Muscle of back (tissue), 13 donors: ENCODE measurements at places on chromosomes 3 and 15. TPM values are rescaled to one million over a fixed set of nuclear protein-coding genes. Genes with fewer than 3 reads are reported as not detected.

GRCh38 chr15:90234096-90234988, at the start of gene GDPGP1:
Gene GDPGP1, plus strand, starts transcription at chr15:90234209. Its CDS starts 6,700 bp downstream, at chr15:90240909.
- no peak for DNase-seq

GRCh38 chr3:123790254-123791072, 93.7 kb downstream of the MYLK start:
- no peak for DNase-seq

The TUSC7 gene
- not detected for polyA plus RNA-seq

- no peak for DNase-seq
These were observed 471.7 kb upstream of the MCTP2 start for GRCh38 chr15:93759629-93760028.

- no peak for DNase-seq
These were observed 138.6 kb upstream of the MEF2A start for GRCh38 chr15:99427210-99427609.

GRCh38 chr3:32186097-32186496, 52.4 kb upstream of the CMTM8 start:
- no peak for DNase-seq

DNA sequence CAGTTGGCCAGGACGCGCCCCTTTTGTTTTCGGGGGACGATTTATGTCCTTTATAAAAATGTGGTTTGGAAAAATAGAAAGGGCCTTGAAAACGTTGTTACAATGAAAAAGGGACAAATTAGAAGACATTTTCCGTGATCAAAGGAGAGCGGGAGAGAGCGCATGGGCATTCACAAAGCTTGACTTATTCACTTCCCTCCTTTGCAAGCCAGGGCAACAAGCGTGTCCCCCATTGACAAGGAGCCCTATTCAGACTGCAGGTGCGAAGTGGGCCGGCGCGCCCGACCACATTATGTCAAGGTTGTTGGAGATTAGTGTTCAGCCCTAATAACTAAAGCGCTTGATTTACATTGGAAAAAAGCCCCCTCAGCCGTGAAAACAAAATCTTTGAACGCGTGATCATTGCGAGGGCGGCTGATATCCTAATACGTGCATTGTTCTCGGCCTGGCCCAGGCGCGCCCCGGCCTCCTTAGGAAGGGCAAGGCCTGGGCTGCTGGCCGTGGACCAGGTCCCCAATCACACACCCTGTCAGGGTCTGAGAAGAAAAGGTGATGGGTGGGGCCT, 25.9 kb downstream of the ZIC4 start:
- DNase-seq = no peak

The REC114 gene
- polyA plus RNA-seq = not detected

DNA sequence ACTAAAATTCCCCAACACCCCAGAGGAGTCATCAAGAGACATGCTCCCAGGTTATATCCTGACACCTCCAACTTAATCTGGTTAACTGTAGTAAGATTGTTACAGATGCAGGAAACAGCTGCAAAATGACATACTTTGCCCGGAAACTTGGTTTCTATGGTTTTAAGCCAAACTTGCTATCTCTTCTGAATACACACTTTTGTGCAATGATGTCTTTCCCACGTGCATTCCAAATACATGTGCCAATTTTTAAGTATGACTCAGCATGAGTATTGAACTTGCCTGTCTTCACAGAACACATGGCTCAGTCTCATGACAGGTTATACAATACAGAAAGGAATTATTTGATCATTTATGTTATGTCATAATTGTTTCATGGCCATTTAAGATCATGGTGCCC, 207.0 kb upstream of the DCBLD2 start:
- peak; percentile 71 for DNase-seq

DNA sequence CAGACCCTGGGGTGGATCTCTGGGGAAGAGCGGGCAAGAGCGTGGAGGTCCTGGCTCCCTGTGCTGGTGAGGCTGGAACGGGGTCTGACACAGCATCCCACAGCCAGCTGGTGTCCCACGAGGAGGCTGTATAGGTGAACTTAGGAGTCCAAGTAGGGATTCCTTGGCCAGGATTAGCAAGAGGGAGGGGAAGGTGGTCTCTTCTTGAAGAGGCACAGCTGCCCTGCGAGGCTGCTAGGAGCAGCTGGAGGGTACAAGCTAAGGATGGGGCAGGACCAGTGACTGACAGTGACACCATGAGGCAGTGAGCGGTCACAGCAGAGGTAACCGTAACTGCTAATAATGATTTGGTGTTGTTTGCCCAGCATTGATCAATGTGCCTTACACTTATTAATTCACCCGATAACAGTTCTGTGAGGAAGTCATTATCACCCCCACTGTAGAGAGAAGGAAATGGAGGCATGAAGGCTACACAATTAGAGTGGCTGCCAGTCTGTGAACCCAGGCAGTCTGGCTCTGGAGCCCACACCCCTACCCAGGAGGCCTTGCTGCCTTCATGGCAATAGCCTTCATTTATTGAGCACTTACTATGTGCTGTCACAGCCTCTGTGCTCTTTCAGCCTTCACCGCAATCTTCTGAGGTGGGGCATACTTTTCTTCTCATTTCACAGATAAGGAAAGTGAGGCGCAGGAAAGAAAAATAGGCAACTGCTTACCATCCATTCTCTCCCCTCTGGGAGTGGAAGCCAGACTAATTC, 59.4 kb downstream of the TMEM44 start:
- DNase-seq = no peak

GRCh38 chr3:172061724-172062184, 22.4 kb downstream of the FNDC3B start:
- no peak for DNase-seq

The DOCK3 gene
- 0.09 TPM for polyA plus RNA-seq

- DNase-seq = no peak
These were observed 272.6 kb downstream of the EPHA3 start for GRCh38 chr3:89380016-89380415.

The PIK3CA gene
- 25.4 TPM for polyA plus RNA-seq

The CD200 gene
- polyA plus RNA-seq = 12.3 TPM

DNA sequence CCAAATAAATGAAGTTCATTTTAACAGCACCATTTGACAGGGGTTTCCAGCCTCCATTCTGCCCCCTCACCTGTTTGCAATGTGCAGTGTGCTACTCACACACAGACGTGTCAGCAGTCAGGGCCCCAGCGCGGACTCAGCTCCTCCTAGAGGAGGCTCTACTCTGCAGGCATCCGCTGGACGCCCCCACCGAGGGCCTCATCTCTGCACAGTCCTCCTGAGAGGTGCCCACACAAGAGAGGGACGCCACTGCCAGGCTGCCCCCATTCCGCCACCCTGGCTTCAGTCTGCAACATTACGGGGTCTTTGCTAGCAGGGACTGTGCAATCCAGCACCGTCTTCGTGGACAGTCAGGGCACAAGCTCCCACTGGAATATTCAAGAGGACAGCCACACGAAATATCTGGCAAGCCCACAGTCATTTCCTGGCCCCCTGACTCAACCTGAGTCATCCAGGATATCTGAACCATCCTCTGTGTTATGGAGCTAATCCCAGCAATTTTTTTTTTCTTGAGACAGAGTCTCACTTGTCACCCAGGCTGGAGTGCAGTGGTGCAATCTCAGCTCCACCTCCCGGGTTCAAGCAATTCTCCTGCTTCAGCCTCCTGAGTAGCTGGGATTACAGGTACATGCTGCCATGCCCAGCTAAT, 255.0 kb downstream of the OCA2 start:
- DNase-seq = peak; percentile 82

The CHL1 gene
- polyA plus RNA-seq = 2.8 TPM

The CADM2 gene
- 3.9 TPM for polyA plus RNA-seq

- DNase-seq = no peak
These were observed 90.7 kb upstream of the GOLIM4 start for GRCh38 chr3:168186293-168186983.

The BTLA gene
- polyA plus RNA-seq = not detected

The ADGRG7 gene
- not detected for polyA plus RNA-seq

DNA sequence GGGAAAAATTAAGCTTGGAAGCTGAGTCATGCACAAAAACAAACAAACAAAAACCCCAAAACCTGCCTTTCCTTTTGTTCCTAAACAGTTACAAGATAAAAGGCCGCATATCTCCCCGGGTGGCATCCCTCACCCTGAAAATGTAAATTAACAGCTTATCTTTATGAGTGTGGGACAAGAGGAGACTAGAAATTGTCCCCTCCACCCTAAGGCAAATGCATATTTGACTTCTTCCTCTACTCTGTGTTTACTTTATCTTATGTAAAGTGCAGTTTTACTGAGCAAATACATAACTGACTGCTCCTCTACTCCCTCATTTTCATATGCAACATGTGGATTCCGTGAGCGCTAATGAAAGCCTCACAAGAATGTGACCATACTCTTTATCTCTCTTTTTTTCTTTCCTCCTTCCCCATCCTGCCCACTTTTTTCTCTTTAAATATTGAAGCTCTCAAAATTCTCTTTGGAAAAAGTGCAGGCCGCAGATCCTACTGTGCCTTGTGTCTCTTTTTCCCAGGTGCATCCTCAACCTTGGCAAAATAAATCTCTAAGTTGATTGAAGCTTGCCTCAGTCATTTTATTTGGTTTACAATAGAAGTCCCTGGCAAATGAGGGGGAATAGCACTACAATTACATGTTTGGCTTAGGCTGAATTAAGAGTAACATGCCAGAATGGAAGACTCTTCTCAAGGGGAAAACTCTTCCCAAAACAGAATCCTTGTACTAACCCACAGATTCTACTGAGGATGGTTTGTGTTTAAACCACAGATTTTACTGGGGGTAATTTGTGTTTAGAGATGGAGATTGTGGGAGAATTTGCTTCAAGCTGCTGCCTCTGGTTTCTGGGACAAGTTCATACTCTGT, 72.7 kb upstream of the WDR72 start:
- DNase-seq = peak; percentile 68

- peak; percentile 18 for DNase-seq
These were observed 75.8 kb downstream of the CTNNB1 start for GRCh38 chr3:41274944-41275668.

GRCh38 chr3:188220988-188221818, 67.2 kb downstream of the LPP start:
- no peak for DNase-seq

The ALCAM gene
- polyA plus RNA-seq = 12.0 TPM

The FOXL2NB gene
- 0.17 TPM for polyA plus RNA-seq

DNA sequence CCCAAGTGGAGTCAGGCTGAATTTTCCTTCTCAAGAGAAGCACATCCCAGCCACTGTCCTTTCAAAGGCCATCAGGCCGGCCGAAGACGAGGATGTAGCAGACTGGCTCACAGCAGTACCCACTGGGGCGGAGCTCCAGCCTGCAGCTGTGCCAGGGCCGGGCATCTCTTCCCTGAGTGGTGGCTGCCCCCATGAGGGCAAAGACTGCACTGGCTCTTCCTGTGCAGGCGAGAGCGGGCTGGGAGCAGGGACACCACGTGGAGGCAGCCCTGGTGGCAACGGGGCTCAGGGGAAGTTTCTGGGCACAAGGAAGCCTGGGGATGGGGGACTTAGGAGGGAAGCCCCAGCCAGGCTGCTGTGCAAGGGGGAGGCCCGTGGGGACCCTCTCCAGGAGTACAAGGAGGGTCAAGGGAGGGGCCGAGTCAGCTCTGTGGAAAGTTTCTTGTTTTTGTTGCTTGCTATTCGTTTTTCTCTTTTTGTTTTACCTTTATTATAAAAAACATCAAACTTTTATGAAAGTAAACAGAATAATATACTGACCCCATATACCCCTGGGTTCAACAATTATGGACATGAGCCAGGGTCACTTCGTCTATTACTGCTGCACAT, 66.1 kb downstream of the RPN1 start:
- peak; percentile 64 for DNase-seq

The CCR5 gene
- polyA plus RNA-seq = 1.3 TPM

The NPAP1 gene
- 0.03 TPM for polyA plus RNA-seq

The QARS1 gene
- polyA plus RNA-seq = 227 TPM

DNA sequence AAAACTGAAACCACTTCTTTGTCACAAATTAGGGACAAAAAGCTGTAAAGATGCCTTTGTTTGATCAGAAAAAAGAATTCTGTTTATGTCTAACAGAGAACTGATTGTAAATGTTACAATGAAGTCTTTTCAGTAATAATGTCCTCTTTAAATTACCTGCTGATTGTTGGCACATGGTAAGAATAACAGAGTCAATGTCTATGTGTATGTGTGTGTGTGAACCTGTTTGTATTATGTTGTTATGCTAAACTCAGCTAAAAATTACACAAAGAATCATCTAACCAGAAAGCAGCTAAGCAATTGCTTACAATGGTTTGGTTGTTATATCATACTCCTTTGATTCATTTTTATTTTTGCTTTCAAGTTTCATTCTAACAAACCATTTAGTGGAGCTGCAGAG, 159.1 kb upstream of the PDZRN3 start:
- DNase-seq = no peak

- DNase-seq = no peak
These were observed 30.9 kb downstream of the ITPR1 start for GRCh38 chr3:4523710-4524698.

The SST gene
- not detected for polyA plus RNA-seq

The LRRC31 gene
- polyA plus RNA-seq = not detected

GRCh38 chr15:36178303-36178633, 401.2 kb upstream of the CDIN1 start:
- no peak for DNase-seq

- no peak for DNase-seq
These were observed 2.9 kb upstream of the NME9 start for GRCh38 chr3:138332472-138333073.
